ENCODE measurements at places on chromosomes 1 and 21.

GRCh38 chr1:157193219-157193618, 55.0 kb upstream of the ETV3 start:
- DNase-seq: no peak

GRCh38 chr1:158185770-158186169, 5.1 kb downstream of the CD1D start:
- DNase-seq: no peak

DNA sequence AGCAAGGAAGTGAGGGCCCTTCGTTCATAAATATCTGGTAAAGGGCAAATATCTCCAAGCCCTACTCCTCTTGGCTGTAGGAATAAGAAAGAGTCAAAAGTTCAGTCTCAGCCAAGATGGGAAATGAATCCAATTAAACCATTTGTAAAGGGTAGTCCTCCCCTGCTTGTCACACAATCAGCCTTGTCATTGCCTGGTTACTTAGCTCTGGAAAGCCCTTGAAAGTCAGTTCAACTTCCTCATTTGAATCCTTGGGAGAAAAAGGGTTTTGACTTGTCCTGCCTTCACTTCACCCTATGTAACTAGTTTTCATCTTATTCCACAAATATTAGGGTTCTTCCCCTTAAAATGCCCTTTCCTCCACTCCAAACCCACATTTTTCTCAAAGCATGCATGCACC, 100.0 kb downstream of the ELAVL4 start:
- no peak for DNase-seq

GRCh38 chr1:228913626-228914414, 178.5 kb downstream of the RHOU start:
- DNase-seq: peak; percentile 62

DNA sequence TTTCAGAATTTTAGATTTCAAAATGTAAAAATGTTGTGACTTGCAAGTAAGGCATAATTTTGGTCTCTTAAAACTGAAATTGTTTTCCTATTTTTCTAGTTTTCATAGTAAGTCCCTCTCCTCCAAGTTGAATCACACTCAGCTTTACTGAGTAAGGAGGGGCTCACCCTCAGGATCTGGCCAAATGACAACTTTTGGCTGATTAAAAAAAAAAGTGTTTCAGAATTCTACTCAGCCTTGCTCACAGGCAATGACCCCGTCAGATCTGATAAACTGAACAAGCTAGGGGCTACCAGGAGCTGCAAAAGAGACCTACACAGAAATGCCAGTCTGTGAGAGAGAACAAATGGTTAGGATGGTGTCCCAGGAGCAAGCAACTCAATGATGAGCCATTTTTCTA, 159.8 kb downstream of the PBX1 start:
- DNase-seq: no peak

- DNase-seq: no peak
Observed at GRCh38 chr1:37094302-37094701, 60.0 kb upstream of the GRIK3 start.

- no peak for DNase-seq
Observed at GRCh38 chr21:10616535-10616934, 95.2 kb downstream of the TPTE start.

DNA sequence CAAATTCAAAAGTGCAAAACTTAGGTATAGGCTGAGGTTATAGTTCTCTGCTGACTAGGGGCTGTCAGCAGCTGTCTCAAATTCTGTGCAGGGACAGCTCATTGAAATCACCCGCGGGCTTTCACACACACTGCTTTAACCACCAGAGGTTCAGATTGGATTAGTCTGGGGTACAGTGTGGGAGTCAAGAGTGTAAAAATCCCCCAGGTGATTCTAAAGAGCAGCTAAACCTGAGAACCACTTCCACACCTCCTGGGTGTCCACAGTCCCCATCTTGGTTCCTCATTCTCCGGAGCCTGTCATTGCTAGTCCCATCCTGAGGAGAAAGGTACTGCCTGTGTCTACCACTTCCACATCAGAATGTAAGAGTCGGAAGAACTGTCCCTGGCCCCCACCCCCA, 9.9 kb upstream of the TDRD10 start:
- DNase-seq: no peak

- no peak for DNase-seq
Observed at GRCh38 chr21:26137379-26138060, 33.0 kb downstream of the APP start.

GRCh38 chr1:210263963-210264362, 31.4 kb downstream of the SERTAD4 start:
- no peak for DNase-seq

DNA sequence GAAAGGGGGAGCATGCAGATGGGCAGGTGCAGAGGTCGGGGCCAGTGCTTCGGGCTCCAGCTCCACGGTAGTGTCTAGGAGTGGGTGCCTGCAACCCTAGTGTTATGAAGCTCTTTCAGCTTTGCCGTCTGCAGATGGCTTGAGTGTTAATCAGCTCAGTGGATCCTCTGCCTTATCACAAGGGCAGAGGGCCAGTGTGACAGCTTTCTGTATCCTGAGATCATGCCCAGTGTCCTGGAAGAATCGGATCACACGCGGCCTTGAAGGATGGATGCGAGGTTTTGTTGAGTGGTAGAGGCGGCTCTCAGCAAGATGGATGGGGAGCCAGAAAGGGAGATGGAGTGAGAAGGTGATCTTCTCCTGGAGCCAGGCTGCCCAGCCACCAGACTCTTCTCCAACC, 25.5 kb upstream of the C1orf146 start:
- no peak for DNase-seq

GRCh38 chr1:157249739-157250138, 111.5 kb upstream of the ETV3 start:
- DNase-seq: no peak

- no peak for DNase-seq
Observed at GRCh38 chr1:167681024-167681423, 40.8 kb upstream of the MPZL1 start.

DNA sequence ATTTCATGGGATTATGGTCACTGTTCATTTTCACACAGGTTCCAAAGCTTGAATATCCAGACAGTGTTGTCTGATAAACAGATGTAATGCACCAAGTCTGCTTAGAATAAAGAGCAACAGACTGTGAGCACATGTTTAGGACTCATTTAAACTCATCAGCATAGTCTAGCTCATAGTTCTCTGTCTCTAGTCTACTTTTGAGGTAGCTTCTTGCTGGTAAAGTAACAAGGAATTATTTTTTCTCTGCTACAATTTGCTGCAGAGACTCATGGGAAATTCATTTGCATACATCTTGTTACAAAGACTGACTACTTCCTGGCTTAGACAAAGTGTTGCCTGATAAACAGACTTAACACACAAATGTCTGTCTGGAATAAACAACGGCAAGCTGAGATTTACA, 187.2 kb downstream of the NFIA start:
- no peak for DNase-seq

Data from NCI-H524 treated with DMSO at 0.1 percent for 48 hours (cell line).